ENCODE measurements at places on chromosomes 16 and 17.

GRCh38 chr17:4262703-4263102, 1.1 kb downstream of the ANKFY1 start:
- no peak for DNase-seq

GRCh38 chr16:80056324-80056723, 455.8 kb upstream of the MAF start:
- DNase-seq, result no peak

GRCh38 chr17:81230043-81230820, 7.5 kb upstream of the CEP131 start:
- DNase-seq, result no peak

- no peak for DNase-seq
These were observed 22.8 kb downstream of the ATP6V0D1 start for GRCh38 chr16:67458121-67458641.

- DNase-seq, result no peak
These were observed 161.5 kb downstream of the C16orf78 start for GRCh38 chr16:49534901-49535610.

GRCh38 chr17:63464691-63465236, 12.1 kb upstream of the ACE start:
- DNase-seq, result no peak

- DNase-seq, result no peak
These were observed 20.5 kb upstream of the ERN1 start for GRCh38 chr17:64150237-64151015.

- no peak for DNase-seq
These were observed 209.9 kb downstream of the PRKCB start for GRCh38 chr16:24045641-24046040.

DNA sequence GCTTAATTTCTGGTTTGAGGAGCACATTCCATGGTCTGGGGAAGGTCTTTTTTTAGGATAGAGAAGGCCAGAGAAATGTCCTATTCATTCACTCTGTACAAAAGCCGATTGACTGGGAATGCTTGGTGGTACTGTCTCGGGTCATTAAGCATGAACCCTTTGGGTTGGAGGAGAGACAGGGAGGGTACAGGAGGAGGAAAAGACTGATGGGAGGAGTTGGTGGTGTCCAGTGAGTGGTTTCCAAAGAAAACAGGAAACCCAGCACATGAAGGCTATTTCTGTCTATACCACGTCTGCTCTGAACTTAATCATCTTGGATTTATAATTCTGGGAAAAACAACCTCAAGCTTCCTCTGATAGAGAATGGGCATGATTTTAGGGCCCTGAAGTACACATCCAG, 111.9 kb downstream of the XYLT1 start:
- no peak for DNase-seq

- no peak for DNase-seq
These were observed 10.9 kb downstream of the COPS3 start for GRCh38 chr17:17269926-17270773.

GRCh38 chr17:82388223-82388921, 16.8 kb downstream of the UTS2R start:
- no peak for DNase-seq

GRCh38 chr17:31746884-31747495, 112.1 kb downstream of the COPRS start:
- no peak for DNase-seq

GRCh38 chr17:36002631-36003030, 1.3 kb upstream of the CCL15 start:
- no peak for DNase-seq

DNA sequence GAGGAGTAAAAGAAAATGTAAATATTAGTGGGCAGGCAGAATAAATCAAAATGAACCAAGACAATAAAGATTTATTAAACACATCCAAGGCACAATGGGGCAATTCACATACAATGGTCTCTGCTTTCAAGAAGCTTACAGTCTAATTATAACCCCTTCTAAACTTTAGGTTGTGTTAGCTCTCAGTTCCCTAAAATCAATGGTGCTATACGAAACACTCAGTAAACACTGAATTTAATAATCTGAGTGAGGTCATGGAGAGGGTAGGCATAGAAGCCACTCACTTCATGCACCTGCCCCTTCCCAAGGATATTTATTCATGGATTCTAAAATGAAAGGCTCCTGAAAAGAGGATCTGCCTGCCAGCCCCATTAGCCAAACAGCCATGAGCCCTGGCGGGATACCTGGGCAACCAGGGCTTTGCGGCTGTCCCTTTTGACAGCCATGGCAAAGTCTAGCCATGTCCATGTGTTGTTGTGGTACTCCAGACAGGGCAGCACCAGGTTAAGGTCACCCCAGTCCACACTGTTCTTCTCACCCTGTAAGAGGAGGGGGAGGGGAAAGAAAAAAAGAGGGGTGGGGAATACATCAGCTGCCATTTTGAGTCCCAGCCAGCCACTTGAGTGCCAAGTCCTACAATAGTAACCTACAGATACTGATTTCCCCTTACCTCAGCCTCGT, 1.4 kb upstream of the RSKR start:
- no peak for DNase-seq

GRCh38 chr17:8371786-8372185, 4.7 kb downstream of the KRABD2 start:
- no peak for DNase-seq

- DNase-seq, result no peak
These were observed 132.4 kb upstream of the CHMP6 start for GRCh38 chr17:80859002-80859941.

DNA sequence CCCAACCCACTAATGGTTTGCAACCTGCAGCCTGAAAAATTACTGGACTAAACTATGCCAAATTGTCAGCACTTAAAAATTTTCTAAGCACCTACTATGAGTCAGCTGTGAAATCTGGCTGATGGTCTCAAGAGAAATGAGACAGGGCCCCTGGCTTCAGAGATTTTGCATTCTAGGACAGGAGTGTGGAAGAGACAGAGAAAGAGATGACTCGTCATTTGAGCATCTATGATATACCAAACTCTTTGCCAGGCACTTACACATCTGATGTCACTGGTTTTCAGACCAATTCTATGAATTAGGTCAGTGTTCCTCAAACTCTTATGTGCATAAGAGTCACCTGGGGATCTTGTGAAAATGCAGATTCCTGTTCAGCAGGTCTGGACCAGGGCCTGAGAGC, 44.4 kb downstream of the CLEC19A start:
- no peak for DNase-seq

- DNase-seq, result no peak
These were observed 88.6 kb downstream of the NTN1 start for GRCh38 chr17:9109933-9110332.

- no peak for DNase-seq
These were observed 19.9 kb downstream of the GJD3 start for GRCh38 chr17:40344421-40345160.

GRCh38 chr17:51165680-51166197, 472 bp upstream of the NME2 start:
- no peak for DNase-seq

DNA sequence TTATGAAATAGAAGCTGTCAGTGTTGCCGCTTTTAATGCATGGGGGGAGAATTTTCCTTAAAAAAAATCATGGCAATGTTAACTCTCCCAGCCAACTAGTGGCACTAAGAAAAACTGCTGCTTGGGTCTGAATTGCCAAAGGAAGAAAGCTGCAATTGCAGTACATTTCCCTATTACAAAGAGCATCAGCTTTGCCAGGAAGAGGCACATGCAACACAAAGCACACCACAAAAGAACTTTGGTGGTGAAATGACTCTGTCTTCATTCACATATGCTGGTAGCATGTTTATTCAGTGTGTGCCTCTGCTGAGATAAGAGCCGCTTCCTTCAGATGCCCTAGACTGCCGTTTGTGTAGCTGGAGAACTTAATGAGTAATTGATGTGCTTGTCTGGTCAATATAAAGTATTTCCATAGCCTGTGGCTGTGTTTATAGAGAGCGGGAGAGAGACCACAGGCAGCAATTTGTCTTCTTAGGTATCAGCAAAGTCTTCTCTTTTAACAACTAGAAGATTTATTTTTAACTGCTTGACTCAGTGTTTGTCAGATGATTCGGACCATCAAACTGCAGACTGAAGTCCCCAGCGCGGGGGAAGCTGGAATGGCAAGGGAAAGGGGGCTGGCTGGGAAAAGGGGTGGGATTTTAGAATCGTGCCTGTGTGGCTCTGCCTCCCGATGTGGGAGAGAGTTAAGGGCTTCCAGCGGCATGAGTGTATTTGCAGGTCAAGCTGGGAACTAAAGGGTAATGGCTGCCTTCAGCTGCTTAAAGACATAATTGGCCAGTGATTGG, 115.1 kb downstream of the MRTFB start:
- no peak for DNase-seq

GRCh38 chr16:12965274-12965804, 63.9 kb downstream of the SHISA9 start:
- no peak for DNase-seq

GRCh38 chr17:47324224-47325020, 667 bp downstream of the EFCAB13 start:
- DNase-seq, result peak; percentile 38

DNA sequence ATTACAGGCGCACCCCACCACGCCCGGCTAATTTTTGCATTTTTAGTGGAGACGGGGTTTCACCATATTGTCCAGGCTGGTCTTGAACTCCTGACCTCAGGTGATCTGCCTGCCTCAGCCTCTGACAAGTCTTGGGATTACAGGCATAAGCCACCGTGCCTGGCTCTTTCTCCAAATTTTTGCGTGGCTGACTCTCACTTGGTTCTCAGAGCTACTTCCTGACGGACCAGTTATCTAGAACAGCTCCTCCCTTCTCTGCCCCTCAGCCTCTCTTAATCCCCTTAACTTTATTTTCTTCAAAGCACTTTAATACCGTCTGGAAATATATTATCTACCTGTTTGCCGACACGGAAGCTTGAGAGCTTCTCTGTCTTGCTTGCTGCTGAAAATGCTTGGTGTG, 4.2 kb downstream of the YPEL2 start:
- no peak for DNase-seq

DNA sequence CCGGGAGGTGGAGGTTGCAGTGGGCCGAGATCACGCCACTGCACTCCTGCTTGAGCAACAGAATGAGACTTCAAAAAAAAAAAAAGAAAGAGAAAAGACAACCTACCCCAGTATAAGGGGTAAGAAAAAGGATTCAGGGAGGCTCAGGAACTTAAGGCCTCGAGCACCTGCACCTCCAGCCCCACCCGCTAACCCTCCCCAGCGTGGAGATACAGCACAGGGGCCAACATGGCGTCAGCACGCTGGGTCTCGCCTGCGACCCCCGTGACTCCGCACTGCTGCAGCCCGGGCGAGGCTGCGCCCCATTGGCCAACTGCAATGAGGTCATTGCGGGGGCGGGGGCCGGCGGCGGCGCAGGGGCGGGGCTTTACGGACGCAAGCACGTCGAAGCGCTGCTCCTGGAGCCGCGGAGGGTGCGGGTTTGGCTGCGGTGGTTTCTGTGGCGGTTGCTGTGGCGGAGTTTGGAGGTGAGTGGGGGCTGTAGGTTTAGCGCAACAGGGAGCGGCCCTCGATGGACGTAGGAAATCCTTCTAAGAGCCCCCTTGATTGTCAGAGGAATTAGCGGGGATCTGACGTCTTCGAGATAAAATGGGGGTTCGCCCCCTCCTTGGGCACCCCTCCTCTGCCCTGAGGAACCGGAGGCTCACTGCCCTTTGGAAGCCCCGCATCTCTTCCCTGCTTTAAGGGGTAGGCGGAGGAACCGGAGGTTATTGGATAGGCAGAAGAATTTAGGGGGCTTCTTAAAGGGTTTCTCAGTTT, at the start of gene ATP6V0A1:
Gene ATP6V0A1, plus strand, starts transcription at position 382 of the 759 bp plus-strand sequence. CDS start 2,017 bp downstream, outside the sequence.
- DNase-seq, result peak; percentile 60

DNA sequence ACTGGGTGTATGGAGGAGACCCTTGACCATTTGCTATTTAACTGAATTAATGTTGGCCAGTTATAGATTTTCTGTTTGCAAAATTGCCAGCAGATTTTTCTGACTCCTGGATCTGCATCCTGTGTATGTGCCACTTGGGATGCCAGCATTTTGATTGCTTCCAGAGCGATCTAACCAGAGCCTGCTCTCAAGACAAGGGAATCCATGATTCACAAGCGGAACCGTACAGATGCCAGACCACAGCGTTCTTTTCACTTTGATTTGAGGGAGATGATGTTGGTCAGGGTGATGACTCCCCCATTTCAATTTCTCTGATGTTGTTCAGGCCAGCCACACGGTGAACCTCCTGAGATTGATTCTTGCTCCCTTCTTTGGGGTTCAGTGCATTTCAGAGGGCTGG, 228.7 kb downstream of the CDH13 start:
- no peak for DNase-seq

- DNase-seq, result peak; percentile 75
These were observed 14.3 kb downstream of the CMTM3 start for GRCh38 chr16:66618588-66619375.

DNA sequence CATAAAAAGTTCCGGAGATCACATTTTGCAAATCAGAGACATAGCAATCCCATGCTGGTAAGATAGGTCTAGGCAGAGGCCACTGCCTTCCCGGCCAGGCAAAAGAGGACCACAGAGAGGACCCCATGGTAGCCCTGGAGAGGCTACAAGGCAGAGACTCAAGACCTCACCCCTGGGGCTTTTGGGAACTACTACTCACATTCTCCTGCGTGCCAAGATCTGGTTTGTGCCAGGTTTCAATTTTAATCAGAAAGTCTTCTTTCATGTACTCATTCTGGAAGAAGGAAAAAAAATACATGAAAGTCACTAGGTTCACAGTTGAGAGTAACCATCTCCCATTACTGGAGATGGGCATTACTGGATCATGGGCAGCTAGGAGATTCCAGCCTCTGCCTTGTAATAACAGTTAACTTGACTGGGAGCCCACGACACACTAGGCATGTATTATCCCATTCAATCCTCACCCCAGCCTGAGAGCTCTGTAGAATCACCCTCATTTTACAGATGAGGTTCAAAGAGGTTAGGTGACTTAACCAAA, 21.2 kb downstream of the PITPNA start:
- no peak for DNase-seq

GRCh38 chr17:37094391-37094790, 145.6 kb downstream of the AATF start:
- DNase-seq, result no peak

DNA sequence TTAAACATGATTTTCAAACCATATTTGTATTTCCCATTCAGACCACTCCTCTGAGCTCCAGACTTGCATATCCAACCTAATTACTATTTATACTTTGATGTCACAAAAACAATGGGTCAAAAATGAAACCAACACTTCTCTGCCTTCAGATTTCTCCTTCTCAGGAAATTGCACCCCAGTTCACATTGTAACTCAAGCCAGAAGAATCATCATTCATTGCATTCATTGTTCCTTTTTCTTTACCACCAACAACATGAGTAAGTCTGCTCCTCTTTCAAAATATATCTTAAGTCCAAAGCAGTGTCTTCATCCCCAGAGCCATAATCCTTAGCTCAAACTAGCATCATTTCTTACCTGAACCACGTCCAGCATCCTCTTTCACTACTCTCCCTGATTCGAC, 2.6 kb upstream of the AKAP1 start:
- no peak for DNase-seq

GRCh38 chr17:1606352-1606985, 22.2 kb downstream of the SLC43A2 start:
- DNase-seq, result no peak
